ENCODE measurements at places on chromosomes 7 and 10.
A peak's percentile ranks its signal among the peaks of the same experiment; 100 is the strongest.

- no peak for DNase-seq
Measured at GRCh38 chr7:99868246-99868645, 8.6 kb downstream of the OR2AE1 start.

- no peak for DNase-seq
Measured at GRCh38 chr10:6200734-6201515, 1.8 kb upstream of the PFKFB3 start.

GRCh38 chr10:44383749-44384600 lies 922 bp downstream of the CXCL12 start:
- DNase-seq: no peak

GRCh38 chr10:51108406-51108805 lies 34.1 kb downstream of the PRKG1 start:
- DNase-seq: no peak

DNA sequence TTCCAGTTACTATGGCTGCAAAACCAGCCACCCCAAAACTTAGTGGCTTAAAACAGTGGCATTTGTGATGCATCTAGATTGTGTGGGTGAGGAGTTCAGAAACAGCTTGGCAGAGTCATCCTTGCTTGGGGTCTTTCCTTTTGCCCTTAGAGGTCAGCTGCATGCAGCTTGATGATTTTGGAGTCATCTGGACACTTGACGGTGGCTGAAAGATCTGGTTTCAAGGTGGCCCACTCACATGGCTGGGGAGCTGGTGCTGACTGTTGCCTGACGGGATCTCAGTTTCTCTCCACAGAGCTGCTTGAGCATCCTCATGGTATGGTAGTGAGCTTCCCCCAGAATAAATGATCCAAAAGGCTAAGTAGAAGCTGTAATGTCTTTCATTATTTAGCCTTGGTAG lies 191.3 kb upstream of the GALNT17 start:
- DNase-seq: no peak

DNA sequence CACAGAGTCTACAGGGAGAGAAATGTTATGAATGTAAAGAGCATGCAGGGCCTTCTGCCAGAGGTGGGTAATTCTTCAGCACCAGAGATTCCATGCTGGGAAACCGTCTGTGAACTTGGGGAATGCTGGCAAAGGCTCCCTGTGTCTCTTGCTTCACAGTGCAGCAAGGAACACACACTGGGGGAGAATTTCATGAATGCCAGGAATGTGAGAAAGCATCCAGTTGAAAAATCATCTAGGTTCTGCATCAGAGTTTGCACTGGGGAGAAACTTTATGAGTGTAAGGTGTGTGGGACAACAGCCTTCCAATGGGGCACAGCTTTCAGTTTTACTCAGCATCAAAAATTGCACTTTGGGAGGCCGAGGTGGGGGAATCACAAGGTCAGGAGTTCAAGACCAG lies 224.3 kb upstream of the IGFBP3 start:
- DNase-seq: peak; percentile 89

DNA sequence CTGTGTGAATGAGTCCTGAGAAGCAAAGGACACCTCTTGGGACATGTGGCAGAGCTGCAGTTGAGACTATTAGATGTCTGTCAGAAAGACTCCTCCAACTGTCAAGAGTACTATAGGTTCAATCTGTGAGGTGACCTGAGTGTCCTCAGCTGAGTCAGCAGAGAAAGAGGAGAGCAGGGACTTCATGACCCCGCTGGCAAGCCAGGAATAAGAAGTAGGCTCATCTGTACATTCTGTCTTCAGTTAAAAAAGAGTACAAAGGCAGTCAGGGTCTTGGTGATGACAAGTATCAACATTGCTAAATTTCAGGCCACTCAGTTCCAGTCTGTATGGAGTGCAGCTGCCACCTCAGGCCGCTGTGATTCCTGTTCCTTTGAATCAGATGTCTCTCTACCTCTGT lies 25.1 kb downstream of the HECTD2 start:
- DNase-seq: no peak

- DNase-seq: no peak
Measured at GRCh38 chr10:128295003-128295402, 168.8 kb upstream of the MKI67 start.

DNA sequence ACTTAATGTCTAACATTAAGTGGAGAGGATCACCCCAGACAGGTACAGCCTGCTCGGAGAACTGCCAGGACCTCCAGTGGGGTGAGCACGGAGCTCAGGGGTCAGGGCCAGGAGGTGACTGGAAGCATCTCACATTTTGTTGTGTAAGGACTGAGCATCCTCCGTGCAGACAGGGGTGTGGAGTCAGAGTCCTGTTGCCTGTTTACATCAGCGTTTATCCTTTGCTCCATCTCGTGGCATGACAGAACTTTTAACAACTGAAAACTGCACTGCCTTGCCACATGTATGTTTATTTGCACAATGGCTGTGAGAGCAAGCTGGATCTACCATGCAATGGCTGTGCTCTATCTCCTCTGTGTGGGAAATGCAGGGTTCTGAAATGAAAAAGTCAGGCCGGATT lies 175.4 kb upstream of the AKR1E2 start:
- peak; percentile 47 for DNase-seq

DNA sequence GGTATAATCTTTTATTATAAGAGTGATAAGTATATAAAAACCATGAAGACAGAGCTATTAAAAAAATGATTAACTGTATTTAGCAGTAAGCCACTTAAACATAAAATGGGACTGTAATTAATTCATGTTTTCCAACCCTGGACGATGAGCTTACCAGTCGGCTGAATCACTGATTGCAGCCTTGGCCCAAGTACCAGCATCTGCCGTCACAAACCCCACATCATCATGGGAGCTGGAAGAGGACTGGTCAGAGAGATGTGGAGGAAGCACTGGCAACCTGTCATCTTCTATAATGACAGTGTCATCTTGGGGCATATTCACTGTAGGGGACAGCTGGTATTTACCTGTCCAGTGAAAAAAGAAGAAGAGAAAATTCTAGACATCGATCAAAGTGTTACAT lies 473.6 kb downstream of the PARD3 start:
- DNase-seq: no peak

DNA sequence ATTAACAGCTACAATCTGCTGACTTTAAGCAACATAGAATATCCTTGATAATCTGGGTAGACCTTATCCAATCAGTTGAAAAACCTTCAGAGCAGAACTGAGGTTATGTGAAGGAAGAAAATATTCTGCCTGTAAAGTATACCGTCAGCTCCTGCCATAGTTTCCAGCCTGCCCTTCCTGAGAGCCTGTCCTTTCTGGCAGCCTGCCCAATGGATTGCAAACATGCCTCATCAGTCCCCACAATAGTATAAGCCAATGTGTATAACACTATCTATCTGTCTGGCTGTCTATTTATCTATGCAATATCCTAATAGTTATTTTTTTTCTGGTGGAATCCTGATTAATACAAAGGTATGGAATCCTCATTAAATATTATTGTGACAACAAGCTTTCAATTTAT lies 489.2 kb upstream of the KCND2 start:
- DNase-seq: no peak

DNA sequence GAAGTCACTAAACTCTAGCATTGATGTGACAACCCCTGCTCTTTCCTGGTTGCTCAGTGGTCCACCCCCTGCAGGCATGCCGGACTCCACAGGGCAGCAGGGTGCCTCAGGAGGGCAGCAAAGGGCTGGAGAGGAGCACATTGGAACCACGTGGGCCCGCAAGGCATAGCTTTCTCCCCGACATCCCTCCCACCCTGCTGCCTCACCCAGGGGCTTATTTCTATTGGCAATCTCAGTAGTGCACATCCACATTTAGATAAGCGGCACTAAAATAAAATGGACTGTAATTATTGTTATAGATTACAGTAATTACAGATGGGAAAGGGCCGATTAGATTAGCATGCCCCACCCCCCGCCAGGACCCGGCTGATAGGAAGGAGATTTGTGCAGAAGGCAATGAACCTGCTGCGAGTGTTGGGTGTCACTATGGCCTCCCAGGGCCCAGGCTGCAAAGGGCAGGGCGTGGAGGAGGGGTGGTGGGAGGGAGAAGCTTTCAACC lies 580.1 kb downstream of the GRID1 start:
- DNase-seq: no peak

DNA sequence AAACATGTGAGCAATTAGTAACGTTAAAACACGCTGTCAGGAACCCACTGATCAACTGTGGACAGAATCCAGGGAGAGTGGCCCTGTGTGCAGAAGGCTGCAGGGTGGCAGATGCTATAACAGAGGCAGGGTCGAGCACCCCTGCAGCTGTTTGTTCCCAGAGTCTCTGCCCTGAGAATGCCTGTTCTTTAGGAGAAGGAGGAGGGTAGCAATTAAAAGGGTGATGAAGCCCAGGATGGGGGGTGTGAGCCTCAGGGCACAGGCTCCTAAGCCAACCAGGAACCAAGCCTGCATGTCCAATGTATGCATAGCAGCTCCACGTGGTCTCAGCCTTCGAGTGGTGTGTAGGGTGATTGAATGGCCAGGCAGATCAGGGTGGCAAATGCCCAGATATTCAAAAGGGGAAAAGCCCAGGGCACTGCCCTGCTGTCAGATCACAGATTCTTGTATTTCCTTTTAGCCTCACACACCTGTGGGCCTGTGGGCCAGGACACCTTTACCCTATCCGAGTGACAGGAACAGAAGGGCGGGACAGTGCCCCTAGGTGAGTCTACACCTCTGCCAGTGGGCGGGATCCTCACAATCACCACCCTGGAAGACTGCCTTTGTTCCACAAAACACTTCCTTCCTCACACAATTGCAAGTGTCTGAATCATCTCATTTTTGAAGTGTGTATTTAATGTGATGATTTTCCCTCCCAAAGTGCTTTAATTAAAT lies 7.3 kb downstream of the WDFY4 start:
- DNase-seq: no peak

DNA sequence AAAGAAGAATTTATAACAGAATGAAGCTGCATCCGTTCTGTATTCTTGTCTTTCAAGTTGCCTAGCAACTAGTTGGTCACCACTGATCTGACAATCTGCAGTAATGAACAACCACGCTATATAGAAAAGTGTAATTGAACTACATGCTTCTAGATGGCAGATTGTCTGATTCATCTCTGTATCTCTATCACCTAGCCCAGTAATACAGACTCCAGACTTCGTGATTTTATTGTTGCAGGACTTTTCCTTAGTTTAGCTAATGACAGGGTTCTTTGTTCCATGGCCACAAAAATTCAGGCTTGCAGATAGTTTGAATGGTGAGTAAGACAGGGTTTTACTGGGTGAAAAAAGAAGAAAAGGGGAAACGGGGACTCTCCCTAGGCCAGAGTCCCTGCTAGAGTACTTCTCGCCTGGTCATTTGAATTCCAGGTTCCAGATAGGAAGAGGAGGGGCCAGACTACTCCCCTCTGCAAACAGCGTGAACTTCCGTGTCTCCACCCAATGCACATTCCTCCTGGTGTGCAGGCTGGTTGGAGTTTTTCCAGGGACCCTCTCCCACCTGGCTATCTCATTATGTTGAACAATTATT lies 45.9 kb downstream of the COL1A2 start:
- no peak for DNase-seq
